Right ventricle myocardium inferior (tissue), 1 donor: ENCODE measurements at places on chromosomes 11 and 22. TPM values are rescaled to one million over a fixed set of nuclear protein-coding genes. Genes with fewer than 3 reads are reported as not detected.
A peak's percentile ranks its signal among the peaks of the same experiment; 100 is the strongest.

MB gene
- total RNA-seq, result 17,829 TPM

- DNase-seq, result no peak
These were observed 17.0 kb upstream of the NECTIN1 start for GRCh38 chr11:119745776-119746535.

DNA sequence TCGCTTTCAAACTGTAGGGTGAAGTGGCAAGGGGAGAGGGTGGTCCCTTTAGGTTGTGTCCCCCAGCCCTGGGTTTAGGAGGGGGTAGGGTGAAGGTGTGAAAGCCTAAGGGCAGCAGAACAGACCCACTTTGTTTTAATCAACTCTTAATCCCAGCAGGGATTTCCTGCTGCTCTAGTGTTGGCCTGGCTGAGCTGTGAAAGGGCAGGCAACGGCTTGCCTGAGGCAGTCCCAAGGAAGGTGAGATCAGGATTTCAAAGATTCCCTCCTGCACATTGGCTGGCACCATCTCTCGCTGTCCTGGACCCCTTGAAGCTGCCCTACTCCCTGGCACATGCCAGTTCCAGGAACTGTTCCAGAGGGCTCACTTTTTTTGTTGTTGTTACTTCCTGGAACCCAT is 221.3 kb downstream of the INSC start:
- no peak for DNase-seq

- DNase-seq, result no peak
These were observed 16.8 kb upstream of the PITPNB start for GRCh38 chr22:27935897-27936296.

- no peak for DNase-seq
These were observed 17.4 kb upstream of the OR10A5 start for GRCh38 chr11:6828103-6828502.

DCUN1D5 gene
- 30.8 TPM for total RNA-seq

GRCh38 chr11:13384908-13385640 is 77.9 kb downstream of the BTBD10 start:
- DNase-seq, result no peak

PGA5 gene
- 0.95 TPM for total RNA-seq

CAPN1 gene
- 82.9 TPM for total RNA-seq

DBX1 gene
- not detected for total RNA-seq

NNMT gene
- 44.0 TPM for total RNA-seq

DNA sequence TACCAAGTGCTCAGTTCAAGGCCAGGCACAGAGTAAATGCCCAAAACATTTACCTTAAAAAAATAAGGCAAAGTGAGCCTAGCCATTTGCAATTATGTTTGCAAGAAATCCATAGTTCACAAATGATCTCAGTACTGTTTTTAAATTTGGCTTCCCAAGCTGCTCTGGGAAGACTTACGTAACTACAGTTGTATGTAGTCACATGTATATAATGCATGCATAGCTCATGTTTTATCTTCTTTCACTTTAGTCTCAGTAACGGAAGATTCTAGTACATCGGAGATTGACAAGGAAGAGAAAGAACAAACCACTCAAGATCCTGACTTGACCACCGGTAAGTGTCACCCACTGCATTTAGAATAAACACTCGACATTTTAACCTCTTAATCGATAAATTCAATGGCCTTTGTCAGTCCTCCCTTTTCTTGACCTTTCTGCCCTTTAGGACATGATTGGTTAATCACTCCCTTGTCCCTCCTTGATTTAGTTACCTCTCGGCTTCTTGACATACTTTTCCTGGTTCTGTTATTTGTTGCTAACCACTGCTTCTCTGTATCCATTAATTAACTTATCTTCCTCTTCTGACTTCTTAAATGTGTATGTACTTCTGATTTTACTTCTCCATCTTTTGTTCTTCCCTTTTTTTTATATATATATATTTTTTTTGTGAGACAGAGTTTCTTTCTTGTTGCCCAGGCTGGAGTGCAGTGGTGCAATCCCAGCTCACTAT is 18.0 kb upstream of the JHY start:
- no peak for DNase-seq

- DNase-seq, result no peak
These were observed 426.8 kb downstream of the TBC1D22A start for GRCh38 chr22:47189056-47189916.

SMIM35 gene
- not detected for total RNA-seq

GRCh38 chr11:119309411-119309810 is 7.5 kb downstream of the MCAM start:
- no peak for DNase-seq

DNA sequence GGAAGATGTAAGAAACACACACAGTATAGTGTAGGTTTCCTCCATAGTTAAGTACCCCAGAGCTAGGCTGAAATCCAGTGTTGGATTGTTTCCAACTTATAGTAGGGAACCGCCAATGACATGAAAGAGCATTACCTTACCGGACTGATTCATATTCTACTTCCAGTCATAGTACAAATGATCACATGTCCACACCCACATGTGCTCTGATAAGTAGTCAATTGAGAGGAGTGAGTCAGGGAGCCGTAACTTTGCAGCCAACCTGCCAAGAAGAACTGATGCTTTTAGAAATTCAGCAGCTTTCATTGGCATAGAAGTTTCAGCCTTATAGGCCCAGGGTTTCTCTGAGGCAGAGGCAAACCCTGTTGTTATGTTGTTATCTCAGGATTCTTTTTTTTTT is 240.6 kb downstream of the ETS1 start:
- DNase-seq, result no peak

- no peak for DNase-seq
These were observed 8.9 kb downstream of the TTC9C start for GRCh38 chr11:62737196-62737595.

DNA sequence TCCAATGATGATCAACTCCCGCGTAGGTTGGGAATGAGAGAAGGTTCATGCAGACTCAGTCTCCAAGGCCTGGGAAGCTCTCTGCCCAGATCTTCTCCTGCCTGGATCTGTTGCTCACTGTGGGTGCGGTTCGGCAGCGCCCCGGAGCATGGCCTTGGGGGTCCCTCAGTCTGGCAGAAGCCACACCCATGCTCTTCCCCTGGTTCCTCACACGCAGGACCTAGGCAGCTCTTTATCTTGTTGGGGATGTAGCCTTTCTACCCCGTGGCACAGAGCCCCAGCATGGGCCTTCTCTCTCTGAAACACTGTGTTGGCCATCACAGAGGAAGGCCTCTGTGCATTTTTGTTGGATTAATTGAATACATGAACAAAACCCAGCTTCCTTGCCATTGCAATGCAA is 1461.6 kb downstream of the BRD1 start:
- no peak for DNase-seq

PLAAT3 gene
- 200 TPM for total RNA-seq

IFITM10 gene
- 0.92 TPM for total RNA-seq

GRCh38 chr22:37503850-37504249 is 15.4 kb downstream of the CARD10 start:
- no peak for DNase-seq

AGBL2 gene
- total RNA-seq, result 0.14 TPM

LUZP2 gene
- total RNA-seq, result not detected

DNA sequence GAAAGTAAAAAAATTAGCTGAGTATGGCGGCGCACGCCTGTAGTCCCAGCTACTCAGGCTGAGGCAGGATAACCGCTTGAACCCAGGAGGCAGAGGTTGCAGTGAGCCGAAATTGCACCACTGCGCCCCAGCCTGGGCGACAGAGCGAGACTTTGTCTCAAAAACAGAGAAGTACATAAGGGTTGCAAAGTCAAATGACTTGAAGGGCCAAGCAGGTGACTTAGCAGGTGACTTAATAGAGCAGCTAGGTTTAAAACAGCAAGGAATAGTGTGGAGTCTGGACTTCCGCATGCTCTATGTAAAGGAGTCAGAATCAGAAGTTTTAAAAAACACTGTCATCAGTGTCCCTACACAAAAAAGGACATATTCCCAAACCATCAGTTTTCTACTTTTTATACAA is 31.7 kb downstream of the EP300 start:
- no peak for DNase-seq

- no peak for DNase-seq
These were observed 320.5 kb downstream of the MIAT start for GRCh38 chr22:26977741-26978376.

- DNase-seq, result no peak
These were observed 66.1 kb downstream of the SLC36A4 start for GRCh38 chr11:93131709-93132108.

DNA sequence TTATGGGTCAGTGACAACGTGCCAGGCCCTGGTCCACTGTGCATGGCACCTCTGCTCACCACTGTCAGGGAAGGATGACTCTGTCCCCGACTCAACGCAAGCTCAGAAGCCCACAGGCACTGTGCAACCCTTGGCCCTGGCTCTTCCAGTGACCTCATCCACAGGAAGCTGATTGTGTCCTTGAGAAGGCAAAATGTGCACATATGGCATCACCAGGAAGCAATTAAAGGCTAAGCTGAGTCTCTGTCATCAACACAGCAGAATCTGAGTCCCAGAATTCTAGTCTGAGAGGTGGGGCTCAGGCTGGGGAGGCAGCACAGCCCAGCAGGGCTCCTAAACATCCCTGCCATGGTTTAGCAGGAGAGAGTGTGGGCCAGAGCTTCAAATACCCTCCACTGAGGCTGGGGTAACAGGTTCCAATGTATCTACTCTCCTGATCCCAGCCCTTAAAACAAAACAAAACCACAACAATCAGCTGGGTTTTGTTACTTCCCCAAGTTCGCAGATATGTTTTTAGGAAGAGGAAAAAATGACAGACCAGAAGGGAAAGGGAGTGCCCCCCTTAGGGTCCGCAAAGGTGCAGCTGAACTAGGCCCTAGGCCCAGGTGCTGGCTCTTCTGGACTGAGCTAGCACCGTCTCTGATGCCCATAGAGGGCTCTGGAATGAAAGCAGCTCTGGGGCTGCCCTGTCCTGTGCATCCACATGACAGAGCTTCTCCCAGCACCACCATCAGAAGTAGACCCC is 33.5 kb upstream of the GNAZ start:
- DNase-seq, result peak; percentile 9

DNA sequence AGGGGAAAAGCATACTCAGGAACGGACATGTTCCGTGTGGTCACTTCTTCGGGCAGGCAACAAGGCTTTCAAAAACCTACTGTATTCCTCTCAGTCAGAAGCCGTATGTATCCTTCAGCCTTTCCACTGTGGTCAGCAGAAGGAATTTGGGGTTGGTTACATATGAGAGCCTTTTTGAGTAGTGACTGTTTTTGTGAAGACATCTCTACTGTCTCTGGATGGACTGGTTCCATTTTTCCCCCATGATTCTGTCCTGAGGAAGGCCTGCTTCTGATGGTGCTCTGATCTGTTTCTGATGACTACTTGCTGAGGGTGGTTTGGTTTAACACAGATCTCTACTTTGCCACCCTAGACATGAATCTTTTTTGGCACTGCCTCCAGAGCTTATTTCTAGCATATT is 63.7 kb upstream of the HORMAD2 start:
- DNase-seq, result no peak

GRCh38 chr11:82195283-82195682 is 538.4 kb downstream of the FAM181B start:
- DNase-seq, result no peak

- DNase-seq, result no peak
These were observed 78.3 kb downstream of the DDIAS start for GRCh38 chr11:82979824-82980223.

GRCh38 chr11:117766026-117766425 is 31.0 kb downstream of the DSCAML1 start:
- no peak for DNase-seq

- no peak for DNase-seq
These were observed 22.0 kb upstream of the PHOX2A start for GRCh38 chr11:72265951-72266350.
